Right lung (tissue), 10 donors: ENCODE measurements at places on chromosomes 6 and 20. TPM values are rescaled to one million over a fixed set of nuclear protein-coding genes. Genes with fewer than 3 reads are reported as not detected.

Gene SLC17A1
- polyA plus RNA-seq, result 0.17 TPM

Gene OR2H2
- polyA plus RNA-seq, result 0.20 TPM

Gene OXT
- not detected for polyA plus RNA-seq

Gene ANKS1A
- polyA plus RNA-seq, result 21.0 TPM

Gene ATXN1
- 26.6 TPM for polyA plus RNA-seq

Gene ZBTB9
- 13.0 TPM for polyA plus RNA-seq

Gene DDRGK1
- polyA plus RNA-seq, result 50.9 TPM

Gene PRPH2
- polyA plus RNA-seq, result 6.1 TPM

- DNase-seq, result peak; percentile 97
These were observed at the start of gene CNKSR3 for GRCh38 chr6:154510144-154510905. Gene CNKSR3 (minus strand): TSS chr6:154510685. CDS start chr6:154510114, 571 bp downstream.

- DNase-seq, result no peak
These were observed 2.4 kb downstream of the CSTL1 start for GRCh38 chr20:23441850-23442313.

- DNase-seq, result no peak
These were observed 267.9 kb upstream of the PTCHD4 start for GRCh38 chr6:48378884-48379407.

DNA sequence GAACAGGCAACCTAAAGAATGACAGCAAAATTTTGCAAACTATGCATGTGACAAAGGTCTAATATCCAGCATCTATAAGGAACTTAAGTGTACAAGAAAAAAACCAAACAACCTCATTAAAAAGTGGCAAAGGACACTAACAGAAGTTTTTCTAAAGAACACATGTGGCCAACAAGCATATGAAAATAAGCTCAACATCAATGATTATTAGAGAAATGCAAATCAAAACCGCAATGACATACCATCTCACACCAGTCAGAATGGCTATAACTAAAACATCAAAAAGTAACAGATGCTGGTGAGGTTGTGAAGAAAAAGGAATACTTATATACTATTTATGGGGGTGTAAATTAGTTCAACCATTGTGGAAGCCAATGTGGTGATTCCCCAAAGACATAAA, 5.5 kb downstream of the RFPL4B start:
- DNase-seq, result no peak

DNA sequence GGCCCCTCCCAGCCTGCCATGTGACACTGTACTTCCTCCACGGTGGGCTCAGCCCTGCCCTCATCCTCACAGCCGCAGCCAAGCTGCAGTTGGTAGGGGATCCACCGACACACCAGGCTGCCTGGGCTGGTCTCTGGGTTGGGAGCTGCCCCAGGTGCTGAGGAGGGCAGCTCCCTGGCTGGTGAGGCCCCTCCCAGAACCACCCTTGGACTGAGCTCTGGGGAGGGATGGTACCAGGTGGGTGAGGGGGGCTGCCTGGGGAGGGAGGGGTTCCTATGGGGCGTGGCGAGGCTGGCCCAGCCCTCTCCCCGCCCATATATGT, 185 bp upstream of the TNFRSF6B start:
- DNase-seq, result no peak

DNA sequence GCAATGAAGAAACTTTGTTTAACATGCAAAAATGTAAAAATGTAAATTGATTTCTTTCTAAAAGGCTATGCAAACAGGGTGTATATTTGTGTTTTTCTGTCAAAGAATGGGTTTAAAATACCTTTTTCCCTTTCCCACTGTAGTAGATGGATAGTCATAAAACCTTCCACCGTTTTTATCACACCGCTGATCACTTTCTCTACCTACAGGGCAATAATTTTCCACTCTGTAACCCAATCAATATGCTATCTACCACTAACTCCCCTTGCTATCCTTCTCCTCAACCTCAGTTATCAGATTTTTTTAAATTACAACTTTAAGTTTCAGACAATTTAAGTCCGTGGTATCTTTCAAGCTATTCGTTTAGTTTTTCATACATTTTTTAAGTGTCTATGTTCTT, 91.4 kb upstream of the ARID1B start:
- DNase-seq, result no peak

DNA sequence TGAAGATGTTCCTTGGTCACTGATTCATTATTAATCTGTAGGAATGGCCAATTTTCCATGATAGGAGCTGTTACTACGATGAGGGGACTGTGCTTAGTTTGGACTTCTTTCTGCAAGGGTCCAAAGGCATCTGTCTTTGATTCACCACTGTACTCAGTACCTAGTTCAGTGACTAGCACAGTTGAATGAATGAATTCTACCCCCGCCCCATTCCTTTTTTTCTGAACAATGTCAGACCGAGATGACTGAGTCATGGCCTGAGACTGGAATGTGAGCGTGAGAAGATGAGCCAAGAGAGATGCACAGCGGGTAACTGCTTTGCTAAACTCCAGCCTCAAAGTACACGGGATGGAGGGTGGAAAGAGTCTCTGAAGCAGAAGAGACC, 419 bp upstream of the SNHG17 start:
- DNase-seq, result no peak

- no peak for DNase-seq
These were observed 662 bp downstream of the ZNF343 start for GRCh38 chr20:2507875-2508630.

DNA sequence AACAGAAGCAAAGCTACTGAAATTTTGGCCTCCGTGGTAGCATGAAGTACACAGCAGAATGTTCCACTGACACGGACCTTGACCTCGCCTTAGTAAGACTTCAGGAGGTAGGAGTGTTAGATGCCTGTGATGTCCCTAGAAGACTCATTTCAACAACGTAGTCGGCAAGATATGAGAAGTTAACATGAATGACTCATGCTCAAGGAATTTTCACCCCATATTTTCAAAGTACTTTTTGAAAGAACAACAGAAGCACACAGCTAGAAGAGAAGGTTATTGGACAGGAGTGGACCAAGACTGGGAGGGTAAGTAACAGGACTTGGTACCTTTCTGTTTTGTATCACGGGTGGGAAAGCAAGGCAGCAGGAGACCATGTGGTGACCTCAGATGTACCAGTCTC, 78.0 kb downstream of the DZANK1 start:
- DNase-seq, result no peak

DNA sequence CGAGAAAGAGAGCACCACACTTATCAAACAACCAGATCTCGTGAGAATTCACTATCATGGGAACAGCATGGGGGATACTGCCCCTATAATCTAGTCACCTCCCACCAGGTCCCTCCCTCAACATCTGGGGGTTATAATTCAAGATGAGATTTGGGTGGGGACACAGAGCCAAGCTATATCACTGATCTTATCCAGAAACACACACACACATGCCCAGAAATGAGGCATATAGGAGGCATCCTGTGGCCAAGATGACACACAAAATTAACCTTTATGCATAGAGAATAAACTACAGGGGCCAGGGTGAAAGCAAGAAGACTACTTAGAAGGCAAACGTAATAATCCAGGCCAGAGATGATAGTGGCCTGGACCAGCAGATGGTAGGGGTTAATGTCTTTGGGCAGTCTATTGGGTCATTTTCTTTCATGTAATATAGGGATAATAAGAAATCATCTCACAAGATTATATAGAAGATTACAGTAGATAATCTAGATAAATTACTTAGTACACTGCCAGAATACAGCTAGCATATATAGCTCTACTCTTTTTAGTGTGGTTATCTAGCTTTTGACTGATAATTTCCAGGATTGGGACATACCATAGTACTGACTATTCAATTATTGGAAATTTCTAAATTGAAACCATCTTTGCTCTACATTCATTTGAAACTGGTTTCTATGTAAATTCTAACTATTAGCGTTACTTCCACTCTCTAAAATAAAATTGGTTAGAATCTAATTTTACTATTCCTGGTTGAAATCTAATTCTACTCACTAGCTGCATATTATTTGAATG, 20.0 kb downstream of the RNF144B start:
- no peak for DNase-seq

- DNase-seq, result no peak
These were observed 2.4 kb downstream of the LRFN2 start for GRCh38 chr6:40584741-40585140.

GRCh38 chr20:16351415-16351814, 221.8 kb downstream of the KIF16B start:
- DNase-seq, result no peak

DNA sequence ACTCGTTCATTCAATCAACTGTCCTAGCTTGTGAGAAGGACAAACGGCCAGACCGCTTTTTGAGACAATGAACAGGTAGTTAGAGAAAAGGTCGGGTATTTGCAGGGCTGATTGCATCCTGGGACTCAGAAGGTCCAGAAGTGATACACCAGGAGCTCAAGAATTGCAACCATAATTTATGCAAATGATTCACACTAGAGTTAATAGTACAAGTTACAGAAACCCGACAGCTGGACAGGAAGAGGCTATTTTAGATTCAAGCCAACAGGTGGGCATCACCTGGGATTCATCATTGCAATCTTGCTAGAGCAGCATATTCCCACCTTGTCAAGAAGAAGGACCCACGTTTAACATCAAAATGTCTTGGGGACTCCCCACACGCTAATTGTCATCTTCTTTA, 83.5 kb downstream of the TNFAIP3 start:
- no peak for DNase-seq

- no peak for DNase-seq
These were observed 70.6 kb downstream of the AFG1L start for GRCh38 chr6:108365478-108365877.

DNA sequence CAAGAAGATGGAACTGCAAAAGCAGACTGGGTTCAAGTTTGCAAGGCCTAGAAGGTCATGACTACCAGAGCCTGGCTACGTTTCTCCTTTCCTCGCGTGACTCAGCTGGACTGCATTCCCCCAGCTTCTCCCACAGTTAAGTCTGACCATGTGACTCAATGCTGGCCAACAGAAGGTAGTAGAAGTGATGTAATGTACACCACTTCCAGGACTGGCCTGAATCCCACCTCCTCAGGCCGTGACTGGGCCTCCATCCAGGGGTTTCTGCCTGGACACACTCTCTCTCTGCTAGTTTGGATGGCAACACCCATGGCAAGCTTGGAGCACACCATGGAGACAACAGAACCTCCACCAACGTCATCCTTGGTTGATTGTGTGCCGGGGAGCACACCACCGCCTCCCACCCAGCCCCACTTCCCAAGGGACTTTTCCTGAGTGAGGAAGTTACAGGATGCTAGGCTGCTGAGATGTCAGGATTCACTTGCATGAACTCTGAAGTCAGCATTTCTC, 112.0 kb upstream of the CDYL start:
- no peak for DNase-seq

DNA sequence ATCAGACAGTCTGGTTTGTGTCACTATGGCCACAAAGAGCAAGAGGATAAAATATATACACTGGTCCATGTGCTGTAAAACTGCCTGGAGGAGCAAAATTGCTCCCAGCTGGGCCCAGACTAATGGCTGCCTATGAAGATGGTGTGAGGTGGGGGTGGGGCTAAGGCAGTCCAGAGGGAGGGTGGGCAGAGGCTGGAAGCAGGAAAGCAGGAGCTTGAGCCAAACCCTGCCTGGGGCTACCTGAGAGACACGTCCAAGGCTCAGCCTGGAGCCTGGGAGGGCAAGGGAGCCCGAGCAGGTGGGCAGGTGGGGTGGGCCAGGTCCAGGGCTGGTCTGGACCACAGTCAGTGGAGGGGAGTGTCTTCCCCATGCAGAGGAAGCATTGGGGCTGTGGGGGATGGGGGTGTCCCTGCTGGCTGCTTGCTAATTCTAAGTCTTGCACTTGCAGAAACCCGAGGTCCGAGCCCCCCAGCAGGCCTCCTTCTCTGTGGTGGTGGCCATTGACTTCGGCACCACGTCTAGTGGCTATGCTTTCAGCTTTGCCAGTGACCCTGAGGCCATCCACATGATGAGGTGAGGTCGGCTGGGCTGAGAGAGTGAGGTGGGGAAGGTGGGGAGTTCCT, 9.5 kb downstream of the HSPA12B start:
- DNase-seq, result no peak

DNA sequence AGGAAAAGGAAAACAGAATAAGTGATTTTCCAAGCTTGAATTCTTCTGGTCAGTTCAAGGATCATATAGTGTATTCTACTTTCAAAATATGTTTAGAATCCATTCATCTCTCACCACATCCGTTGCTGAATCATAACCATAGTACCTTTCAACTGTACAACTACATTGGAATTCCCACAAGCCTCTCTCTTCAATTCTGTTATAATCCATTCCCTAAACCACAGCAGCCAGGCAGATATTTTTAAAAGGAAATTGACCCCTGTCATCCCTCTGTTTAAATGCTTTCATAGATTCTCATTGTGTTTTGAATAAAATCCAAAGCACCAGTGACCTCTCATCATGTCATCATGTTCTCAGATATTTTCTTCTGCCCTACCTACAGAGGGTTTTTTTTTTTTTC, 412.7 kb downstream of the GRIK2 start:
- DNase-seq, result no peak

DNA sequence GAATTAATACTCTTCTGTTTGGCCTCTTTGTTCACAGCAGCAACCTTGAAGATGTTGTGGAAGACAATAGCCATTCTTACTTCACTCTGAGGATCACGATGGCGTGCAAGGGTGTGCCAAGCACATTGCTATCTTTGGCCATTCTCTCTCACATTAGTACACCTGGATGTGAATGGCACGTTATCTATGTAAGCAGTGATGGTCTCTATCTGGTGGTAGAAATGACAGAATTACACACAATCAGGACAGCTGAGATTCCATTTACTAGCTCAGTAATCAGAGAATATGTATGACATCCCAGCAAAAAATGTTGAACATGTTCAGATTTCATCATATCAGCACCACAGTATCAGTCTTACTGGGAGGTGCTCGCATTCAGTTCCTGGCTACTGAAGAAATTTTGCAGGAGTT, 116.2 kb downstream of the LCA5 start:
- DNase-seq, result no peak

- DNase-seq, result no peak
These were observed 19.6 kb upstream of the CCR6 start for GRCh38 chr6:167103041-167103891.

DNA sequence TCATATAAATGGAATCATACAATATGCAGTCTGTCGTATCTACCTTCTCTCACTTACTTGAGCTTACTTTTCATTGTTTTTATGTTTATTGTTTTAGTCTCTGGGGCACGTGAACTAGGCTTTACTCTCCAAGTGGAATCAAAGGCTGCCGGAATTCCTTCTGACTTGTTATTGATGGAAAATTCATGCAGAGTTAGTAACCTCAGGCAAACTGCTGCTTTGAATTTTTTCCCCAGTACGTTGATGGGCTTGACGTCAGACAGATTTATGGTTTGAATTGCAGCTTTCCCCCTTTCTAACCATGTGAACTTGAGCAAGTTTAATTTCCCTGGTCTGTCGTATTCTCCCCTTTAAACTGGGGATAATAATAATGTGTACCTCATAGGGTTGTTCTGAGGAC, 68.6 kb downstream of the ZDHHC14 start:
- no peak for DNase-seq

DNA sequence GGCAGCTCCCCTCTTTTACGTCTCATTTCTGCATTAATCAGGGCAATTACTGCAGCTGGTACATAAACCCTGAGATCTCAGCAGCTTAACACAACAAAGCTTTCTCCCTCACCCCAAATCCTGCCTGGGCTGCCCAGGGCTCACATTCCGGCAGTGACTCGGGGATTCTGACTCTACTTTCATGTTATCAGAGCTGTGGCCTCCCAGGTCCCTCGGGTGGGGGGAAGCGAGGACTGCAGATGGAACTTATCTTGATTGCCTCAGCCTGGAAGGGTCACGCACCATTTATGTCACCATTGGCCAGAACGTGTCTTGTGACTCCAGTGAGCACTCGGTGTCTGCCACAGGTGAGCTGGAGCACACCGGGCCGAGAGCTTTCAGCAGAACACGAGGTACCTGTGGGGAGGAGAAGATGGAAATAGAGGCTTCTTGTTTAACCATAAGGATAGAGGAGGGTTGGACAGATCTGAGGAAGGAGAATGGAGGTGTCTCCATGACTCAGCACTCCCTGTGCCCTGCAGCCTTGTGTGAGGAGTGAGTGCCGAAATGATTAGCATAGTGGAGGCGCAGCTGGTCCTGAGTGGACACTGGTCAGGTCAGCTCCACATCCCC, 88.5 kb upstream of the EXOC2 start:
- DNase-seq, result no peak
